ENCODE measurements at places on chromosomes 11 and 22.

GRCh38 chr11:126951465-126951864 is 49.1 kb downstream of the KIRREL3 start:
- no peak for DNase-seq

GRCh38 chr11:223884-224283 is 12.3 kb downstream of the SIRT3 start:
- no peak for DNase-seq

GRCh38 chr11:68741463-68741862 is 9.9 kb downstream of the TESMIN start:
- DNase-seq: no peak

DNA sequence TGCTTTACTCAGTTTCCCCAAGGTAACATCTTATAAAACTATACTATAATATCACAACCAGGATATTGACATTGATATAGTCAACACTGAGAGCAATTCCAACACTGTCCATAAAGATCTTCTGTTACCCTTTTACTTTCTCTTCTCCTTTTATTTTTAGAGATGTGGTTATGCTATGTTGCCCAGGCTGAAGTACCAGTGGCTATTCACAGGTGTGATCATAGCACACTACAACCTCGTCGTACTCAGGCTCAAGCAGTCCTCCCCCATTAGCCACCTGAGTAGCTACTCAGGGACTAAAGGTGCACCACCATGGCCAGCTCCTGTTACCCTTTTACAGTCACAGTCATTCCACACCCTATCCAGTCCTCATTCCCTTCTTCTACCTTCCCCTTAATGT is 119.7 kb downstream of the CWF19L2 start:
- no peak for DNase-seq

DNA sequence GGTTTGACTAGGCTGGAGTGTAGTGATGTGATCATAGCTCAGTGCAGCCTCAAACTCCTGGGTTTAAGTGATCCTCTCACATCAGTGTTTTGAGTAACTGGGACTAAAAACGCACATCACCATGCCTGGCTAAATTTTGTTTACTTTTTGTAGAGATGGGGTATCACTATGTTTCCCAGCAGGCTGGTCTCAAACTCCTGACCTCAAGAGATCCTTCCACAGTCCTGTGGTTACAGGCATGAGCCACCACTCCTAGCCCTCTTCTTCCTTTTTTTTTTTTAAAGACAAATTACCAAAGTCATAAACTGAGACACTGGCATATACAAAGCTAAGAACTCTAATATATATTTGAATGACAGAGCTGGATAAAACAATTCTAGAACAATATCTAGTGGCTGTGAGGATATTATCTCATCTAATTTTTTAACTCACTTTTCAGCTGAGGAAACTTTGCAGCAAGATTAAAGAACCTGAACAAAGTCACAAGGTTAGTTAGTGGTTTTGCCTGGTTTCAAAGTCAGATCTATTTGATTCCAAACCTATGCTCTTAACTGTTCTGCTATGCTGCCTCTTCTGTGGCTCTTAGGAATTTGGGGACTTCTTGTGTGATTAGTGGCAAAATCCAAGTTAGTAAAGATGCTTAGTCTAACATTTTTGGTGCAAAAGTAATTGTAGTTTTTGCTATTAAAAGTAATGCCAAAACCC is 95.3 kb upstream of the RAG2 start:
- DNase-seq: no peak

DNA sequence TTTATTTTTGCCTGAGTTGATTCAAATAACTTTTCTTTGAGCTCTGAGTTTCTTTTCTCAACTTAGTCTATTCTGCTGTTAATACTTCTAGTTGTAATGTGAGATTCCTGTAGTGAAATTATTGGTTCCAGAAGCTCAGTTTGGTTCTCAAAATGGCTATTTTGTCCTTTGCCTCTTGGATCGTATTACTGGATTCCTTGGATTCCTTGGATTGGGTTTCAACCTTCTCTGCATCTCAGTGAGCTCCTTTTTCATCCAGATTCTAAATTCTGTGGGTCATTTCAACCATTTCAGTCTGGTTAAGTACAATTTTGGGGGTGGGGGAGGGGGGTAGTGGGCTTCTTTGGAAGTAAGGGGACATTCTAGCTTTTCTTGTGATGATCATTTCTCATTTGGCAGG is 341.1 kb upstream of the CNTN5 start:
- DNase-seq: peak; percentile 12

DNA sequence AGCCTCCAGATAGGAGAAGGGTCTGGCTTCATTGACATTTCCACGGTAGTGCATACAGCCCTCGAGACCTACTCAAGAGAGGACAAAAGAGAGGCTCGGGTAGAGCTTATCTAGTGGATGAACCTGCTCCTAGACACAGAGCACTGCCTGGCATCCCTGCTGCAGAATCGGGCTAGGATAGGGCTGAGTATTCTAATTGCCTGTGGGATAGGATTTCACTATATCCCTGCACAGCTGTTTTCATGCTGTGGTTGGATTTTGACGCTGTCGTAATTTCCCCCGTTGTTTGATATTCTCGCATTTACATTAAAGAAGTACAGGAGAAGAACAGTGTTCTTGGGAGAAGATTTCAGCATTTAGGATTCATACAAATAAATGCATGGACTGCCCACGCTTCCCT is 107.8 kb downstream of the KIRREL3 start:
- DNase-seq: peak; percentile 21

DNA sequence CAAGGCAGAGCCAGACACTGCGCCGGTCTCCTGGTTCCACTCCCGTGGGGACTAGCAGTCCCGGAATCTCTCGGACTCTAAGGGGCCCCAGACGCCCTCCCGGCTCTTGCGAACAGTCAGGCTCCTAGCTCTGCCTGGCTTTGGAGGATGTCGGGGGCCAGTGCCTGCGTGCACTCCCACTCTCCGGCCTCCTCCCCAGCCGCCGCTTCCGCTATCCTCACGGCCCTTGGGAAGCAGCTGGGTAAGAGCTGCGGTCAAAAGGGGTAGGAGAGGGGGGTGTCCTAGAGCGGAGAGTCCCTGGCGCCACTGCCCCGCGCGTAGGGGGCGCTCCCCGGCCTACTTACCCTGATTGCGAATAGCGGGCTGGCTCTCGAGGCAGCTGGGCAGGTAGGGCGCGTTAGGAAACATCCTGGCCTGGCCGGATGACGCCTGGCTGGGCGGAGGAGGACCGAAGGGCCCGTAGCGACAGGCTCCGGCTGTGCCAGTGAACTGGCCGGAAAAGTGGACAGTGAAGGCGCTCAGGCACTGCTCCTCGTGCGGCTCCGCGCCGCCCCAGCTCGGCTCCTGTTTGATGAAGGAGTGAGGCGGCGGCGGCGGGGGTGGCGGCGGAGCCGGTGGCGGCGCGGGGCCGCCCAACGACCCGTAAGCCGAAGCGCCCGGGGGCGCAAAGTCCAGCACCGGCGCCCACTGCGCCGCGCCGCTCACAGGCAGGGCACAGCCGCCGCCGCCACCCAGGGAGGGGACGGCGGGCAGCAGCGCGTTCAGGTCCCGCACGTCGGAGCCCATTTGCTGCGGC is 785 bp downstream of the WT1 start:
- peak; percentile 69 for DNase-seq

DNA sequence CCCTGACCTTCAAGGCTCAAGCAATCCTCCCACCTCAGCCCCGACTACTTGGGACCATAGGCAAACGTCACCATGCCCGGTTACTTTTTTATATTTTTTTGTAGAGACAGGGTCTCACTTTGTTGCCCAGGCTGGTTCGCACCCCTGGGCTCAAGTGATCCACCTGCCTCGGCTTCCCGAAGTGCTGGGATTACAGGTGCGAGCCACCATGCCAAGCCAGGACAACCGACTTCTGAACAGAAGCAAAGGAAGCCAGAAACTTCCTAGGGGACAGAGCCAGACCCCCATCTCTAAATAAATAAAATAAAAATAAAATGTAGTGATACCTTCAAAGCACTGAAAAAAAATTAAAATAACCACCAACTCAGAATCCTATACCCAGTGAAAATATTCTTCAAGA is 26.4 kb downstream of the C11orf58 start:
- no peak for DNase-seq

- DNase-seq: peak; percentile 58
These were observed 57.8 kb upstream of the ALDH3B2 start for GRCh38 chr11:67732045-67732787.

- DNase-seq: no peak
These were observed 361.3 kb upstream of the MTNR1B start for GRCh38 chr11:92607969-92608722.

DNA sequence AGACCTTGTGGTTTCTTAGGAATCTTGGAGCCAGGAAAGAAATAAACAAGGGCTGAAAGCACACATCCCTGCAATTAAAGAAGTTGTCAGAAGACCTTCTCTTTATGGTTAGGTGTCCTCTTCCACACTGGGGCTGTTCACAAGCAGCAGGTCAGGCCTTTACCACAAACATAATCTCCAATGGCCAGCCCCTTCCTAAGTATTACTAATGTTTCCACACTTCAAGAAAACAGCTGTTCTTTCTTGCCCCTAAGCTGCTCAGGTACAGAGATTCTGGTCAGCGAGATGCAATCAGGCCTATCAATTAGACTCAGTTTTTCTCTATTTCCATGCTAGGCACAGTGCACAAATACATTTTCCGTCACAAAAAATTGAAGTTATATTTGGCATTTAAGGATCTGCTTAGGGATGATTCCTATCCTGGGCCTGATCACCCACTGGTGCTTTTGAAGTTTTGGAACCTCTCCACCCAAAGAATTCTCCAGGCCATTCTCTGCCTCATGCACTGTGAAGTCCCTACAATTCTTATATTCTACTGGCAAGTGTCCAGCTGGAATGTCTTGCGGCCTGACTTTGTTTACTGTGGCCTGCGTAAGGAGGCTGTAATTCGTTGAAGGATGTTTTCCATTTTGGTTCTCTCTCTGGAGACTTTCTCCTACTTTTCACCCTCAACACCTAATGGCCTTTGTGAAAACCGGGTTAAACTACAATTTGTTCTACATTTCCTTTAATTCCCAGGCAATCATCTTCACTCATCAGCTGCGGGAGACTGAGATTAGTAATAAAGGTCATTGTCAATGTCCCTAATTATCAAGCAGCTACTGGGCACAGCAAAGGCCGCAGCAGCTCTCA is 5.1 kb downstream of the PRAME start:
- DNase-seq: no peak

DNA sequence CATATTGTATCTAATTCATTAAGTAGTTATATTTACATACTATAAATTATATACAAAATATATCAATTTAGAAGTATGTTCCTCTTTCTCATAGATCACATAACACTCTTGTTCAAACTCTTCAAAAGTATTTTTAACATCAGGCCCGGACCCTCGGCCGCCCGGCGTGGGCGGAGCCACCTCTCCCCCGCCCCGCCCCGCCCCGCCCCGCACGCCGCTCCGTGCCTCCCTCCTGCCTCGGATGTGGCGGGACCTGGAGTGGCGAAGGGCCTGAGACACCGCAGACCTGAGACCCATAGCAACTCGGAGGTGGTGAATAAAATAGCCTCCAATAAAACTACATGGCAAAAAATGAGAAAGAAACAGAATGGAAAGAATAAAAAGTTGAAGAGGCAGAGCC is 105.9 kb upstream of the BDNF start:
- DNase-seq: peak; percentile 26

- DNase-seq: no peak
These were observed 350.7 kb downstream of the LARGE1 start for GRCh38 chr22:33569559-33569958.

DNA sequence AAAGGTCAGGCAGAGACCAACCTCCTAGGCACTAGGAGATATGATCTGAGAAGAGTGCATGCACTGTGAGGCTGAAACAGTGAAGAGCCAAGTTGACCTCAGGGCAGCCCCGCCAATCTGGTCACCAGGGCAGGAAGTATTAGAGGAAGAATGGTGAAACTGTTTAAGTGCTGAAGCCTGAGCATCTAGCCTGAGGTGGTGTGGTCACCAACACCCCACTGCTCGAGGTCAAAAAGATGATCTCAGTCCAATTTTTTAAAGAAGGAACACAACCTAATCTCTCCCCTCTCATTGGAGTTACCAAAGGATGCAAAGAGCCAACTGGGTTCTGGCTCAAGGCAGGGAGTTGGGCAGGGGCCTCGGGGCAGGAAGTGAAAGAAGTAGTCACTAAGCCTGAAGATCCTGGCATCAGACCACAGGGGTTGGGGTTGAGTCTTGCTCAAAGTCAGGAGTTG is 4.0 kb downstream of the APBB1 start:
- DNase-seq: no peak

GRCh38 chr11:131549099-131549498 is 178.7 kb downstream of the NTM start:
- no peak for DNase-seq

- DNase-seq: no peak
These were observed 14.2 kb upstream of the TECTA start for GRCh38 chr11:121086866-121087265.

- DNase-seq: no peak
These were observed 126.7 kb downstream of the TEAD1 start for GRCh38 chr11:12800871-12801270.

All from neural progenitor cell (in vitro differentiated cells).